ENCODE measurements at places on chromosomes 12 and 14.

GRCh38 chr14:100523131-100523842 is 63.9 kb downstream of the BEGAIN start:
- no peak for DNase-seq

DNA sequence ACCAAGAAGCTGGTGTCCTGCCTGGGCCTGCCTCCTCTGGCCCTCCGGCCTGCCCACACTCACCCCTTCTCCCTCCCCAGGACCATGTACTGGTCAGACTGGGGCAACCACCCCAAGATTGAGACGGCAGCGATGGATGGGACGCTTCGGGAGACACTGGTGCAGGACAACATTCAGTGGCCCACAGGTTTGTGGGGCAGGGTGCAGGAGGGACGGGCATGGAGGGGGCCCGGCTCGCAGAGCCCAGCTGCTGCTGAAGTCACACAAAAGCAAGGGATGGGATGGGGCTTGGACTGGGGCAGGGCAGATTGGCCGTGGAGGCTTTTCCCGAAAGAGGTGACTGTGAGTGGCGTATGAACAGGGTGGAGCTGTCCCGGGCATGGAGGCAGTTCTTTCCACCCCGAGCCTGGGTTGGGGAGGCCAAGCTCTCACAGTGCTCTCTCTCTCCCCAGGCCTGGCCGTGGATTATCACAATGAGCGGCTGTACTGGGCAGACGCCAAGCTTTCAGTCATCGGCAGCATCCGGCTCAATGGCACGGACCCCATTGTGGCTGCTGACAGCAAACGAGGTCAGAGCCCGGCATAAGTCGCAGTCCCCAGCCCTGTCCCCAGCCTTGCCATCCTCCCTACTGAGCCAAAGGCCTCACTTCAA is 7.8 kb upstream of the NXPH4 start:
- no peak for DNase-seq

GRCh38 chr12:55937981-55938380 is 7.0 kb downstream of the DGKA start:
- DNase-seq, result no peak

- peak; percentile 24 for DNase-seq
Observed at GRCh38 chr12:121990692-121991603, 30.7 kb upstream of the BCL7A start.

DNA sequence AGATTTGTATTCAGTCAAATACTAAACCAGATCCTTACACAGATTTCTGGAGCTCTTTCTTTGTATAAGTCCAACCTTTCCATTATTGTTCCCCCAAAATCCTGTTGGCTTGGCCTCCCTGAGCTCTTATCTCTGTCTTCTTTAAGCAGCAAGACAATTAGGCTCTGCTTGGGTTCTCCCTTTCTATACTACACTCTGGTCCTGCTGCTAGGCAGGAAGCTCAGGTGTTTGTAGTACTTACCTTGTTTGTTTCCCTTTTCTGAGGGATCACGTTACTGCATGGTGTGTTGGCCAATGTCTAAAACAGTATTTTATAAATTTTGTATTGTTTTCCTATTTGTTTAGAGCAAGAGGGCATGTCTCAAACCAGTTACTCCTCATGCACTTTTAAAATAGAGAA is 192.9 kb downstream of the PRKD1 start:
- peak; percentile 81 for DNase-seq

- DNase-seq, result no peak
Observed at GRCh38 chr14:69468949-69469348, 15.6 kb upstream of the PLEKHD1 start.

- DNase-seq, result peak; percentile 36
Observed at GRCh38 chr12:90995010-90995409, 9.8 kb downstream of the EPYC start.

- peak; percentile 89 for DNase-seq
Observed at GRCh38 chr12:10364815-10365622, 24.8 kb downstream of the KLRK1 start.

- DNase-seq, result no peak
Observed at GRCh38 chr14:75430526-75430925, 2.7 kb downstream of the JDP2 start.

DNA sequence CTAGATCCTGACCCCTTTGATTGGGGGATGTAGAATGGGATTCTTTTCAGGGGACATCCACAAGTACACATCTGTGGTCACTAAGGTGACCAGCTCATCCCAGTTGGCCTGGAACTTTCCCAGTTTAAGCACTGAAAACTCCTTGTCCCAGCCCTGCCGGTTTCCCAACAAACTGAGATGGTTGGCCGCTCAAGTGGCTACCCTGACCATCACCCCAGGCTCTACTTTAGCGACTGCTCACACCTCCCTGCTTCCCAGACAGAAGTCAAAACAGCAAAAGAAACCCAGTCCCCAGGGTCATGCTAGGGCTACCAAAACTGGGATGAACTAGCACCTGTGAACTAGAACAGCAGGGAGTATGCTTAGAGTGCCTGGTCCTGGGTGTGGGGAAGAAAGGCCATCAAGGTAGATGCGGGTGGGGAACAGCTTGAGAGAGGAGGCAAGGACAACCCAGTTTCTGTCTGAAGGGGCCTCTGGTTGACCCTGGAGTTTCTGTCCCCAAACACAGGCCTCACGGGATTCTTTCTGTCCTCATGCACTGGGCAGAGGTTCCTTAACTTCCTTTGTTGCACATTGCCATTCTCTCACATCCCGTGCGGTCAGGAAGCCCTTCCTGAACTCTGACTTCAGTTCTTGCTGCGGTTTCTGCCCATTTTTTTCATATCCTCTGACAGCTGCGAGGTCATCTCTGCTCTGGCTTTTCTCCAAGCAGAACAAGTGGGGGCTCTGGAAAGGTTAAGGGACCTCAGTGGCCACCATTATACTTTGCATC is 1.6 kb downstream of the LTB4R start:
- DNase-seq, result no peak

- DNase-seq, result no peak
Observed at GRCh38 chr12:30746190-30746589, 8.6 kb downstream of the CAPRIN2 start.
